Left kidney (tissue), 8 donors: ENCODE measurements at places on chromosomes 16 and 17.

GRCh38 chr17:50589095-50589705 lies 28.7 kb downstream of the CACNA1G start:
- DNase-seq = no peak

GRCh38 chr17:31416503-31416923 lies 25.0 kb downstream of the RAB11FIP4 start:
- DNase-seq = no peak

DNA sequence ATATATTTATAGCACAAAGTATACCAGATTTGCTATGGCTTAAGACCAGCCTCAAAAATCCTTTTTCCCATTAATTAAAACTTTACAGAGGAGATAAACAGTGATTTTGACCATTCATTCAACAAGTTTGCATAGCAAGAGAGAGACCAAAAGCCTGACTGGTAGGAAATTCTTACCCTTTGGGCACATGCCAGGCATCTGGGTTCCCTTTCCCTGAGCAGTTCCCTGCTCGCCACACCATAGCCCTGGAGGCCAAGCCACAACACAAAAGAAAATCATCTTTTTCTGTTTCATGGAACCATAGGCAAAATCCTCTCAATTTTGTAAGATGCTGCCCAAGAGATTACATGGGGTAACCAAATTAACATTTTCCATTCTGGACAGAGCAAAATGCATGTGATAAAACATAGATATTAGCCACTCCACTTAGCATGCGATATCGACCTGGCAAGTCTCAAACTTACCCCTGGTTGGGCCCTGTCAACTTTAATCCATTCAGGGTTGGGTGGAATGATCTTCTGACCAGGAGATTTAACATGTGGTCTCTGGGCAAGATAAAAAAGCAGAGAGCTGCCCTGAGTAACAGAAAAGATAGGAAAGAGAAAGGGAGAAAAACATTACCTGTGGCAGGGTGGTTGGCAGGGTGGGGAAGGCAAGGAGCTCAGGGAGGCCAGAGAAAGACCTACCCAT lies 57.6 kb upstream of the B4GALNT2 start:
- no peak for DNase-seq

GRCh38 chr17:64085650-64086005 lies 44.3 kb downstream of the ERN1 start:
- DNase-seq = no peak

GRCh38 chr17:2965621-2966595 lies 97.5 kb downstream of the OR1D5 start:
- no peak for DNase-seq

GRCh38 chr17:50707289-50708049 lies at the start of gene ANKRD40:
ANKRD40 (minus strand) TSS chr17:50707914; CDS start chr17:50707654, 260 bp downstream.
- DNase-seq = peak; percentile 86

- no peak for DNase-seq
These were observed 9.8 kb upstream of the GSE1 start for GRCh38 chr16:85603203-85603755.

GRCh38 chr16:30053376-30054015 lies 12.1 kb upstream of the ALDOA start:
- DNase-seq = no peak

DNA sequence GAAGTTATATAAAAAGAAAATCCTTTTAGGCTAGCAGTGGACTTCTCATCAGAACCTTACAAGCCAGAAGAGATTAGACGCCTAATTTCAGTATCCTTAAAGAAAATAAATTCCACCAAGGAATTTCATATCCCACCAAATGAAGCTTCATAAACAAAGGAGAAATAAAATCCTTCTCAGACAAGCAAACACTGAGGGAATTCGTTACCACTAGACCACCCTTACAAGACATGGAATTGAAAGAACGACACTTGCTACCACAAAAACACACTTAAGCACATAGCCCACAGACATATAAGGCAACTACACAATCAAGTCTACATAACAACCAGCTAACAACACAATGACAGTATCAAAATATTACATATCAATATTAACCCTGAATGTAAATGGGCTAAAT lies 299.2 kb downstream of the TOX3 start:
- DNase-seq = no peak

DNA sequence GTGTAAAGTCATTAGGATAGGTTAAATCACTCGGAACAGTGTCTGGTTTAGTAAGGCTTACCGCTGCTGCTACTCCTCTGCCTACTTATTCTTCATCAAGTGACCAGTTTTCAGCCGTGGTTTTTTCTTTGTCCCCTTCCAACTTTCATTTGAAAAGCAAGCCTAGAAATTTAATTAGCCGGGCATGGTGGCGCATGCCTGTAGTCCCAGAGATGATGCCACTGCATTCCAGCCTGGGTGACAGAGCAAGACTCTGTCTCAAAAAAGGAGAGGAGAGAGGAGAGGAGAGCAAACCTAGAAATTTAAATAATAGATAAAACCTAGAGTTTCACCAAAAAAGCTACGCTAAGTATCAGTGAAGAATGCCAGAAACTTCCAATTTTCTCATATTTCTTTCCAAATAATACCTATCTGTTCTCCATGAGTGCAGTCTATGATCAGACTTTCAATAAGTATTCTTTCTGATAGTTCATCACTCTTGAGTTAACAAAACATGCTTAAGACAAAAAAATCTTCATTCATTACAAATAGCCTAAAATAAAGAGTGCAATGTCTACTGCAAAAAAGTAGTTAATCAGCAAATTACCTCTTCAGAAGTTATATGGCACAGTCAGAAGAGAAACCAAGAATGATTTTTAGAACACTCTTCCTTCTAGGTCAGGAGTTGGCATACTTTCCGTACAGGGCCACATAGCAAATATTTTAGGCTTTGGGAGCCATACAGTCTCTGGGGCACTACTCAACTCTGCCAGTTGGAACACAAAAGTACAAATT lies 15.1 kb downstream of the ANKFY1 start:
- no peak for DNase-seq

DNA sequence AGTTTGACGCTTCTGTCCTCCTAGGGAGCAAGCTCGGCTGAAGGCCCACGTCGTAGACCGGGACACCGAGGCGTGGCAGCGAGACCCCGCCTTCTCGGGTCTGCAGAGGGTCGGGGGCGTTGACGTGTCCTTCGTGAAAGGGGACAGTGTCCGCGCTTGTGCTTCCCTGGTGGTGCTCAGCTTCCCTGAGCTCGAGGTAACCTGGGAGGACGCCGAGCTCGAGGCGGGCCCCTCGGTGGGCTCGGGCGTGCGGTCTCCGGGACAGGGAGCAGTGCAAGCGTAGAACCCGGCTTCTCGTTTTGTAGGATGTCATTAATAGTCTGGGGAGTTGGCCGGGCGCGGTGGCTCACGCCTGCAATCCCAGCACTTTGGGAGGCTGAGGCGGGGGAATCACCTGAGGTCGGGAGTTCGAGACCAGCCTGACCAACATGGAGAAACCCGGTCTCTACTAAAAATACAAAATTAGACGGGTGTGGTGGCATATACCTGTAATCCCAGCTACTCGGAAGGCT lies 715 bp downstream of the ENDOV start:
- no peak for DNase-seq

GRCh38 chr17:21171309-21171922 lies 42.5 kb downstream of the TMEM11 start:
- no peak for DNase-seq

DNA sequence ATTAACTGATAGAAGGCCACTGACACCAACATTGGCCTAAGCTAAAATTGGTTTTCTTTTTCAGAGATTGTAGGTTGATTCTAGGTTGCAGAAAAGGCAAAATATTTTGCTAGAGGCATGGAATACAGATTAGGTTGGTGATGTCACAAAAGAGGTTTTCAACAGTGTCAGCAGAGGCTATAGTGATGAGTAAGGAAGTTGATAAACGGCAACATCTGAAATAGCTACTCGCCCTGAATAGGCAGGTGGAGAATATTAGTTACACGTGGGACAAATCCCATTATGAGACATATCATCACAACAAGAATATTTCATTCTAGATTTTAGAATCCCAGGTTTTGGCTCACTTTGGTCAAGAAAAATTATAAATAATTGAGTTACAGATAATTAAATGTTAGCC lies 1.5 kb upstream of the TOM1L1 start:
- no peak for DNase-seq

- peak; percentile 36 for DNase-seq
These were observed 7.5 kb upstream of the C16orf95 start for GRCh38 chr16:87324411-87325275.

DNA sequence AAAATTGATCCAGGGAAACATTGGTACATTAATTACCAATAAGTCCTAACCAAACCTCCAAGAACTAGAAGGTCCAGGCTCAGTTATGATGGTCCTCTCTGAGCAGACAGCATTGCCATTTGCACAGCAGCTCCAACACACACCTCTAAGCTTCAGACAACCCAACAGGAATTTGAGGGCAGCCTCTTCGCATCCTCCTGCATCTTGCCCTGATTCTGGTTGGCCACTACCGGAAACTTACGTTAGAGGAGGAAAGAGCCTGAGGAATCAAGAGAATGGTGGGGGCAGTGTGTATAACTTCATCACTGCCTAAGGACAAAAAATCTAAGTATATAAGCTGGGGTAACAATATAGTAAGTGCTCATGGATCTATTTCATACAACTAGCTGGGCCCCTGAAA lies 15.7 kb downstream of the FAM117A start:
- no peak for DNase-seq
